ENCODE measurements at places on chromosomes 6 and 20.

- DNase-seq = no peak
These were observed 172.9 kb downstream of the CARMIL1 start for GRCh38 chr6:25452031-25452430.

- DNase-seq = no peak
These were observed 13.9 kb downstream of the CEP43 start for GRCh38 chr6:167013067-167013466.

DNA sequence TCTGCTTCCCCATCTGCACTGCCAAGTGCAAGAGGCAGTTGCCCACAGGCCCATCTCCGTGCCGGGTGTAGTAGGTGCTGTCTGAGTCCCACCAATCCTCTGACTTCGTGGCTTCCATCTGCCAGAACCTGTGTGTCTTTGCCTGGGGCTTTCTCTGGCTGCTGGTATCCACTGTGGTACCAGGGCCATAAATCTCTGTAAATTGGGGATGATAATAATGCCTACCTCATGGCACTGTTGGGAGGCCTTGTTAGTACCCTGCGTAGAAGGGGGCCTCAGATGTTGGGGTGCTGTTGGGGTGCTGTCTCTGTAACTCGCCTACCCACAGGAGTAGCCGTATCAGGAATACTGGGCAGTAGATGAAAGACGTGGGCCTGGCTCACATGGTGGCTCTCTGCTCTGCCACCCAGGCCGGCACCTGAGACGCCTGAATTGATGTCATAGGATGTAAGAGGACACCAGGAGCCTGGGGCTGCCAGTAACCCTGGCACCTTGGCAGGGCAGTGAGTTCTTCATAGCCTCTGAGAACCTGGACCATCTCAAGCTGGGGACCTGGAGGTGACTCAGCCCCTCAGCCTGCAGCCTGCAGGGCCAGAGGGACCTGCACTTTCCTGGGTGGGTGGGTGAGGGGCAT, 94.1 kb upstream of the RNF24 start:
- no peak for DNase-seq

GRCh38 chr6:156791320-156791850, 14.2 kb downstream of the ARID1B start:
- no peak for DNase-seq

DNA sequence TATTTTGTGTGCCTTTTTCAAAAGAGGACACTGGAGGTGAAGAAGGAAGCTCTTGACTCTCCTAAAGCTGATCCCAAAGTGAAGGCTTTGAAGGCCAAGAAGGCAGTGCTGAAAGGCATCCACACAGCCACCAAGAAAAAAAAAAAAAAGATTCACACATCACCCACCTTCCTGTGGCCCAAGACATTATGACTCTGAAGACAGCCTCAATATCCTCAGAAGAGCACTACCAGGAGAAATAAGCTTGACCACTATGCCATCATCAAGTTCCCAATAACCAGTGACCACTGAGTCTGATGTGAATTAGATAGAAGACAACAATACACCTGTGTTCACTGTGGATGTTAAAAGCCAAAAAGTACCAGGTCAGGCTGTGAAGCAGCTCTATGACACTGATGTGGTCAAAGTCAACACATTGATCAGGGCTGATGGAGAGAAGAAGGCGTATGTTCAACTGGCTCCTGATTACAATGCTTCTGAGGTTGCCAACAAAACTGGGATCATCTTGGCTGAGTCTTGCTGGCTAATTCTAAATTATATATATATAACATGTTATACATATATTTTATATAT, 59.4 kb downstream of the PLCG1 start:
- DNase-seq = no peak

- DNase-seq = no peak
These were observed 31.0 kb downstream of the SIRPB1 start for GRCh38 chr20:1588533-1589460.

- DNase-seq = peak; percentile 92
These were observed 92.5 kb upstream of the ADGRF1 start for GRCh38 chr6:47134476-47135189.

- DNase-seq = no peak
These were observed 16.2 kb upstream of the RNF39 start for GRCh38 chr6:30091577-30092381.

GRCh38 chr6:17354700-17355403, 38.5 kb upstream of the CAP2 start:
- DNase-seq = no peak

- no peak for DNase-seq
These were observed 148.5 kb upstream of the BEND6 start for GRCh38 chr6:56806368-56806767.

GRCh38 chr6:10621213-10621612, 73.2 kb downstream of the C6orf52 start:
- DNase-seq = no peak

All from smooth muscle cell of the brain vasculature (primary cell).